ENCODE measurements at places on chromosomes 1 and 21. TPM values are rescaled to one million over a fixed set of nuclear protein-coding genes. Genes with fewer than 3 reads are reported as not detected.

DNA sequence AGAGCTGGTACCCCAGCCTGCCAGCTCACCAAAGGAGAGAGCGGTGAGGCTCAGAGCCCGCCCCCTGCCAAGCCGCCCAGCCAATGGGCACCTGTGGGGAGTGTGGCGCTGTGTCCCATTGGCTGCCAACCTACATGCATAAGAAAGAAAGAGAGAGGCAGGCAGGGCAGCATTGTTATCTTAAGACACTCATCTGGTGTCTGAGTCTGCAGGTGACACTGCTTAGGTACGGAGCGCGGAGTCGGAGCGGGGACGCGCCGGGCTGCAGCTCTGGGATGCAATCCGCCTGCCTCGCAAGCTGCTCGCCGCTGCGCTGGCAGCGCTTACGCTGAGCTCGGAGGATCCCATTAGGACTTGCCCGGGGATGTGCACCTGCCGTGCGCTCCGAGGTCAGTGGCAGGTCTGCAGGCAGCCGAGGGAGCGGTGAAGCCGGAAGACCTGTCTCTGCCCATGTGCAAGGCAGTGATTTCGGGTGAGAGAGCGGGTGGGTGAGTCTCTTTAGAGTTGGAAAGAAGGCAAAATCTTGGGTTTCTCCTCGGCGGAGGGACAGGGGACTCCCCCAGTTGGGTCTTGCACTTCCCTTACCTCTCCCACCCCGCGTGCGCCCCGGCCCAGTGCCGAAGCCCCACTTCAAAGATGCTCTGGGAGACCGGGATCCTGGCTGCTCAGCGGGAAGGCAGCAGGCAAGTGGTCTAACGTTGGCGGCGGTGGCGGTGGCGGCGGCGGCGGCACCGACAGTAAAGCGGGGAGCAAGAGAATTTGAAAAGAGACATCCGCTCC, at the start of gene BRINP2:
Gene BRINP2 (plus strand): TSS at position 203 of the 780 bp plus-strand sequence. CDS start 58,919 bp downstream, outside the sequence.
- H3K36me3 ChIP-seq: no peaks in the 10 kb centered on the region
- peak; percentile 85 for DNase-seq
- H3K27me3 ChIP-seq: peaks cover 3% of the 10 kb centered on the region
- H3K4me1 ChIP-seq: peaks cover 11% of the 10 kb centered on the region
- no peak within 1 kb of the TSS for H3K27ac ChIP-seq
- H3K4me3 ChIP-seq: no peak within 1 kb of the TSS

DNA sequence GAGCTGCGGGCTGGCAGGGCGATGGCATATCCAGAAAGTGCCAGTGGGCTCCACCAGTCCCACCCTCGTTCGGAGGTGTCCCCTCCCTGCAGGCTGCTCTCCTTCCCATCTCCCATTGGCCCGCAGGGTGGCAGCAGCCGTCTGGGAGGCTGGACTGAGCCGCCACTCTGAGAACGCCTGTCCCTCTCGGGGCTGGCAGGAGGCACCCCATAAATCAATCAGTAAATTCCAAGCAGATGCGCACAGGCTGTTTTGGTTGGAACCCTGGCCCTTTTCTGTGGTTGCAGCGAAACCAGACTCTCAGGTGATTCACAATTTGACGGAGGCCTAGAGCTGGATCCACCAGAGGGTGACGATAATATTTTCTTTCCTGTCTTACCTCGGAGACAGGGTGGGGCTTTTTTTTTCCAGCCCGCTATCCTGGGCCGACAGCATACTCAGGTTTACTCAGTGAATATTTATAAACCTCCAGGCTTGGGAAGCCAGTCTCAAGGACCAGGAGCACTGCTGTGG, 99.7 kb downstream of the GLIS1 start:
- H3K27ac ChIP-seq: no peak overlapping the region
- H3K4me1 ChIP-seq: peaks cover 10% of the 10 kb centered on the region
- DNase-seq: no peak
- peaks cover 4% of the 10 kb centered on the region for H3K27me3 ChIP-seq

- no peak overlapping the region for H3K4me3 ChIP-seq
- H3K27ac ChIP-seq: no peak overlapping the region
- no peaks in the 10 kb centered on the region for H3K36me3 ChIP-seq
Observed at GRCh38 chr1:204569478-204569877, 53.3 kb downstream of the MDM4 start.

DNA sequence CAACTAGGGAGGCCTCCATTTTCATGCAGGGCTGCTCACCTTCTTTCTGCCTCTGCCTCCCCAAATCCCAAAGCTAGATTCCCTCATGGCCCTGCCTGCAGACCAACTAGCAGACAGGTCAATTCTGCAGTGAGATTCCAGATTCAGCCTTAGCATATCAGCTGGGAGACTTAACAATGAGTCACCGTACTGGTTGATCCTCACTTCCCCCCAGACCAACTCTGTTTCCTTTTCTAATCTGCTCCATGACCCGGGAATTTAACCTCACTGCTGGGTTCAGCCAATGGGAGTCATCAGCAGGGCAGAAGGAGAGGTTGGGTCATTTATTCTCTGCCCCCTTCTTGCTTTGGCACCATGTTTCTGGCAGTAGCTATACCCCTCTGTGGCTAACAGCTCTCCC, 140.6 kb upstream of the GRIK3 start:
- H3K27ac ChIP-seq: no peak overlapping the region
- H3K4me1 ChIP-seq: peaks cover 9% of the 10 kb centered on the region
- peaks cover 5% of the 10 kb centered on the region for H3K27me3 ChIP-seq
- DNase-seq: no peak
- no peaks in the 10 kb centered on the region for H3K36me3 ChIP-seq

- H3K36me3 ChIP-seq: peaks cover 5% of the 10 kb centered on the region
- peak overlapping the region; percentile 70 for H3K27ac ChIP-seq
- no peak overlapping the region for H3K4me3 ChIP-seq
Observed at GRCh38 chr1:161081519-161081918, 7.8 kb downstream of the NECTIN4 start.

CD244 gene
- total RNA-seq: not detected

FDPS gene
- 265 TPM for total RNA-seq

DNA sequence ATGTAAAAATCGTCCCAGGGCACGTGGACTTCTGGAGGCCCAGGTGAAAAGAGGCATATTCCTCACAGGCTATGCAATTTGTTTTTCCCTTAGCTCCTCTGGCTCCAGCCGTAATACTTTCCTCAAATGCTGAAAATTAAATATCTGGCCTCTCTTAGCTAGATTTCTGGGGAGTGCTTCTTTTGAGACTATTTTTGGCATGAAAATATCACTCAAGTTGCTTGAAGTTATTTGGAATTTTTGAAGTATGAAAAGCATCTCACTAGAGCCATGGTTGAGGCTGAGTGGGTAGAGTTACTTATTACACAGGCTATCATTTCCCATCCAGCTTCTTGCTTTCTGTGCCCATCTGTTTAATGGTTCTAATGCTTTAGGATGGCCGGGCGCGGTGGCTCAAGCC, 59.7 kb downstream of the MYOM3 start:
- no peak overlapping the region for H3K27ac ChIP-seq
- H3K4me3 ChIP-seq: no peak overlapping the region
- no peaks in the 10 kb centered on the region for H3K4me1 ChIP-seq
- peaks cover 3% of the 10 kb centered on the region for H3K36me3 ChIP-seq
- H3K27me3 ChIP-seq: peaks cover 5% of the 10 kb centered on the region

KCNC4 gene
- 9.7 TPM for total RNA-seq

DNA sequence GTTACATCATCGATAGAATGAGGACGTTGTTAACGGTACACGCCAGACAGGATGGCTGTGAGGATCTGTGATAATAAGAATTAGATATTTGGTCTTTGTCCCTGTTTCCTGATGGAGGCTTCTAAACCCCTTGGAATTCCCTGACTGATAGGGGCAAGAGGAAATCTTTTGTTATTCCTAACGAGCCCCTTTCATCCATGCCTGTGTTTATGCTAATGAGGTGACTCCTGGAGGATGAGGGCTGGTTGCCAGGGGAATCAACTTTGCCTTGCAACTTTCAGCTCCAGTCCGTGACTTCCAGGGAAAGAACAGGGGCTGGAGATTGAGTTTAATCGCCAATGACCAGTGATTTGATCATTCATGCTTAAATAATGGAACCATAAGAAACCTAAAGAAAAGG, 39.3 kb upstream of the NLRP3 start:
- no peak overlapping the region for H3K27ac ChIP-seq
- no peak overlapping the region for H3K4me3 ChIP-seq
- peaks cover 7% of the 10 kb centered on the region for H3K4me1 ChIP-seq

- DNase-seq: no peak
- no peaks in the 10 kb centered on the region for H3K36me3 ChIP-seq
- H3K4me3 ChIP-seq: no peak overlapping the region
- H3K27me3 ChIP-seq: peaks cover 2% of the 10 kb centered on the region
- H3K27ac ChIP-seq: no peak overlapping the region
- peaks cover 3% of the 10 kb centered on the region for H3K4me1 ChIP-seq
Observed at GRCh38 chr1:225694151-225694603, 41.3 kb upstream of the ENAH start.

DNA sequence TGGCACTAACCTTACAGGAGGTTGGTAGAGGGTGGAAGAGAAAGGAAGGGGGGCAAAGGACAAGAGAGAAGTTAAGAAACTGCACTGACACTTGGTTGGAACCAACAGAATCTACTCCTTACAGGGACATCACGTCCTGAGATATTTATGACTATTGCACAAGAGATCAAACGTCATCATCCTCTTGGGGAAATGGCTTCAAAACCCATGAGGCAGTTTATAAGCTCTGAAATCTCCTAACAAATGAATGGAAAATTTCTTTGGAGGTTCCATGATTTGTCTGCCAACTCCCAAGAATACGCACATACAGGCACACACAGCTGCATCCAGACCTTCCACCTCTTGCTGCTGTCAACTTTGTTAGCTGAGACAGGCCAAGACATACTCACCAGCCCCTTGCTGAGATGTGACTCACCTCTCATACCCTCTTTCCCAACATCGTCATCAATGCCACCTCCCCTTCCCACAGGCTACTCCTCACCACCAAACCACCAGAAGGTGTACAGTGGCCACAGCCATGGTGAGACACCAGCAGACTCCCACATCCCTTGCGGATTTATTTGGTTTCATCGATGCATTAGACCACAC, 135.5 kb downstream of the SETD4 start:
- DNase-seq: no peak
- H3K27me3 ChIP-seq: peaks cover 2% of the 10 kb centered on the region
- H3K4me1 ChIP-seq: peaks cover 4% of the 10 kb centered on the region
- no peaks in the 10 kb centered on the region for H3K36me3 ChIP-seq
- no peak overlapping the region for H3K27ac ChIP-seq

RSPH1 gene
- 0.42 TPM for total RNA-seq

DNA sequence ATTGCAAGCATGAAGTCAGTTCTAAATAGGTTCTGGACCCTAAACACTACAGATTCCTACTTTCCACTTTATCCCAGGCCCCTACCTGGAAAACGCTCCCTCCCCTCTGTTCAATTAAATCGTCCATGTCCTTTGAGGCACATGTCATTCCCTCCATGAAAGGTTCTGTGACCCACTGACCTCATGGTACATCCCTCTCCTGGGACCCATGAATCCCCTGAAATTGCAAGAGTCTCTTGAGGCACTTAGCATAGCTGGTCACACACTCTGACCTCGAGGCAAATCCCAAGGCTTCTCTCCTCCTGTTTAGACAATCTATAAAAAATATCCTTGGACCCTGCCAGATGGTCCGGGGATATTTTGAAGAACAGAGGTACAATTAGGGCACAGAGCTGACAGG, 34.3 kb upstream of the KRTAP19-8 start:
- peak; percentile 21 for DNase-seq
- H3K36me3 ChIP-seq: no peaks in the 10 kb centered on the region
- H3K4me3 ChIP-seq: peak overlapping the region; percentile 16
- peaks cover 7% of the 10 kb centered on the region for H3K4me1 ChIP-seq

MTOR gene
- 82.4 TPM for total RNA-seq

VAV3 gene
- 25.8 TPM for total RNA-seq

SLC44A3 gene
- total RNA-seq: 129 TPM
